Activated CD4-positive, alpha-beta T cell treated with anti-CD3 and anti-CD28 coated beads, Interleukin-10, Interleukin-2, amounts not matched to agents 100 ng/mL and 50 ng/mL, durations not matched to agents 16 hours and 8 hours (primary cell): ENCODE measurements at places on chromosomes 7 and 10.

DNA sequence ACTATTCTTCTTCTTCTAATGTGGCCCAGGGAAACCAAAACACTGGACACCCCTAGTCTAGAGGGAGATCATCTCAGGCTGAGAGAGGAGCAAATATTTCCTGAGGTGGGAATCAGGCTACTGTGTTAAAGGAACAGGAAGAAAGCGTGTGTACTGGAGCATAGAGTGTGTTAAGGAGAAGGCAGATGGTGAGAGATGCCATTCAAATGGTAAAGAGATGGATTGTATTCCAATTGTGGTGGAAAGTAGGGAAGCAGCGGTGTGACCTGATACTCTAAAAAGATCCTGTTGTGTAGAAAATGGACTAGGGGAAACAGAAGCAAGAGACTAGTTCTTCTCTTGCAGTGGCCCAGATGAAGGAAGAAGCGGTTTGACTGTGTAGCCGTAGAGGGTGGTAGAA is 31.2 kb downstream of the RAB18 start:
- no peak for DNase-seq

DNA sequence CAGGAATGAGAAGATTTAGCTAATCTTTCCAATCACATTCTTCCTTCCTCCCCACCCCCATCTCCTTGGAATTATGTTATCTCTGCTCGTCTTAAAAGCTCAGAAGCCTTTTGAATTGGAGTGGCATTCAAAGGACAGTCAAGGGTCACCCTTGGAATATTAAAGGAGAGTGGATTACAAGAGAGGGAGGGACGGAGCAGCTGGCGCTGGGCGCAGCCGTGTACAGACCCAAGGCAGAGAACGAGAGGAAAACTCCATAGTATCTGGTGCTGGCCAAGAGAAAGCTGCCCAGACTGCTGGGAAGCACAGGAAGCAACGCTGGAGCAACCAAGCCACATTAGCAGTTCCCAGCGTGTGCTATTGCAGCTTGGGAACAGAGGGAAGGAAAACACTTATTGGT is 95.7 kb downstream of the POU6F2 start:
- DNase-seq, result no peak

- no peak for DNase-seq
Observed at GRCh38 chr10:132193907-132194552, 7.3 kb downstream of the DPYSL4 start.

DNA sequence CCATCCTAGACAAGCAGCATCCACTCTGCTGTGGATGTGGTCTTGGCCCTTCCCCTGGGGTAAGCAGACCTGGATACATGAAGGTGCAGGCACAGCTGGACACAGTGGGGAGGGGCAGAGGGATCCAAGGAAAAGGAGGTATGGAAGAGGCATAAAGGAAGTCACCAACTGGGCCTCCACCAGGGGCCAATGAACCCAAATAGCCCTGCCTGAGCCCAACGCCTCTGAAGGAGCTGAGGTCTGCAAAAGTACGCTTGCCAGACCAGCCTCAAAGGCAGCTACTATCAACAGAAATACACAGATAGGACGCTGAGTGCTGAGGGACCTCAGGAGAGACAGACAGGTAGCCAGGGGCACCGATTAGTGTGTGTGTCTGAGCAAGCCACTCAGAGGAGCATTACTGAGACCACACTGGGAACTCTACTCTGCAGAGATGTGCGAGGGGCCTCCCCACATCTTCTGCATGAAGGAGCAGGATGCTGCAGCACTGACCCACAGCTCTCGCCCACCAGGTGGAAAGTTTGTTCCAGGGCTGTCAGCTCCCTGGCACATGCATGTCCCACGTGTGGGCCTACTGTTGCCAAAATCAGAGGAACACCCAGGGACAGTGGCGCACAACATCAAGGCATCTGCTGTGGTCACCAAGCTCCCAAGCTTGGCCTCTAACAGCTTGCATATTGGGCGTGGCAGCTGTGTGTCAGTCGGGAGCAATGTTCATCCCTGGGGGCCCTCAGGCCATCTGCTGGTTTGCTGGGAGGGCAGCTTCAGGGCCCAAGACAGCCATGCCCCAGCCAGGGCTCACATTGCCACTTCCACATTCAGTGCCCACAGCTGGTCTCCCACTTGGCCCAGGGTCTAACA is 40.0 kb downstream of the MKI67 start:
- no peak for DNase-seq

DNA sequence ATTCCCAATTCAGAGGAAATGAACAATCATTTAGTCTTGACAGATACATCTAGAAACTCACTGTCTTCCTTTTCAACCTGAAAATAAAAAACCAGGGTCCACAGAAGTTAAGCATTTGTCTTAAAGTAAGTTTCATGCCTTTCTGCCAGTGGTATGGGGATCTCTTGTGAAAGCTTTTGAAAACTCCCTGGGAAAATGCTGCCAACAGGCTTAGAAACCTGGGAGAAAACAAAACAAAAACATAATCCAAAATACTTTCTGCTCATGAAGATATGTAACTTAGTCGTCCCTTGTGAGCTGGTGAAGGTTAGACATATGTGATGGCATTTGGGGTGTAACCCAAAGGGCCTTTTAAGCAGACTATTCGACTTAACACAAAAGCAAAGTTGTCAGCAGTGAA is 66.4 kb upstream of the ZNF438 start:
- no peak for DNase-seq

DNA sequence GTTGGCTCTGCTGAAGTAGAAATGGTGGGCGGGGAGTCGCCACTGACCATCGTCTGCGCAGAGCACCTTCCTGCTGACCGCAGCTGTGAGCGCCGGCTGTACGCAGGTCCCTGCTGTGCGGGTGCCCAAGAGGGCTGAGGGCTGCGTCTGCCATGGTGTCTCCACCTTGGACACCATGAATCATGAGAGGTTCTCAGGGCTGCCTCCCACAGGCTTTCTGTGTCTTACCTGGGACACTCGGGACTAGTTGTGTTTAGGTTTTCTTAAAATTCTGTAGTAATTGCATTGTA is 44.9 kb upstream of the PRKAR1B start:
- DNase-seq, result no peak

GRCh38 chr10:132112611-132113010 is 46.9 kb downstream of the JAKMIP3 start:
- no peak for DNase-seq

DNA sequence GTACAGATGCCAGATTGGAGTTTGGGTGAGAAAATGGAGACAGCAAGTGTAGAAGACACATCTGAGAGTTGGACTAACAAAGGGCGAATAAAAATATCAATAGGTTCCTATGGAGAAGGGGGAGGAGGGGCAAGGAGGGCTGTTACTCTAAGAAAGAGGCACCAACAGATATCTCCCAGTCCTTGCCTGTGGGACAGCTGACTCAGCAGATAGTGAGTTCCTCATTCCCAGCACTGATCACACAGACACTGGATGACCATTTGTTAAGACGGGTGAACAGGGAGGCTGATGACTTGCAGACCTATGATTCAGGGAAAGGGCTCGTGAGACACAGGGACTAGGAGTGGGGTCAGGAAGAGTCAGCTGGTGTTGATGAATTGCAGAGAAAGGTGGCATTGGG is 5.7 kb upstream of the PRR15 start:
- DNase-seq, result no peak

GRCh38 chr7:123570390-123571182 is 13.0 kb upstream of the NDUFA5 start:
- DNase-seq, result no peak

- DNase-seq, result no peak
Observed at GRCh38 chr10:43236176-43236850, 30.6 kb downstream of the RASGEF1A start.

- no peak for DNase-seq
Observed at GRCh38 chr7:24138343-24138742, 145.6 kb upstream of the NPY start.

DNA sequence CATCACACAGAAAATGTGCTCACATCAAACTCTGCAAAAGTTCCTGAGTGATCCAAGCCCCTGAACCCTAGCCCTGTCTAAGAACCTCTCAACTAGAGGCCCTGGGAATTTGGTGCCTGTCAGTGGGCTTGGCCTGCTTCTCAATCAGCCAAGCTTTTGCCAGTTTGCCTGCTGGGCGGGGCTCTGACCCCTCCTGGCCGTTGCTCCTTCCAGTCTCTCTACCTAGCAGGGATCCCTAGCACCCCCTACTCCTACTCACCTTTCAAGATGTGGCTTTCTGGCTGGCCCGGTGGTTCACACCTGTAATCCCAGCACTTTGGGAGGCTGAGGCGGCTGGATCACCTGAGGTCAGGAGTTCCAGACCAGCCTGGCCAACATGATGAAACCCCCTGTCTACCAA is 2.1 kb downstream of the KLRG2 start:
- no peak for DNase-seq

DNA sequence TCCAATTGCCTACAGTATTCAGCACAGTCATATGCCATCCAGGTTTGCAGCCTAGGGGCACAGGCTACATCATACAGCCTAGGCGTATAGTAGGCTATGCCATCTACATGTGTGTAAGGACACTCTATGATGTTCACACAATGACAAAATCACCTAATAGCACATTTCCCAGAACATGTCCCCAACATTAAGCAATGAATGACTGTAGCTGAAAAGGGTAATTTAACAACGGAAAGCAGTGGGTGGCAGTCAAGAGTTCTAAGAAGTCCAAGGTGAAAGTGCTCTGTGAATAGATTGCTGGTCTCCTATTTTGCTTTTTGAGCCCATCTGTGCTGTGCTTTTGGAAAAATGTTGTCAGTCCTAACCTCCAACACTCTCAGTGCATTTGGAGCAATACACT is 162.6 kb downstream of the KLF6 start:
- peak; percentile 73 for DNase-seq

GRCh38 chr7:10939237-10939910 is 34.3 kb upstream of the PHF14 start:
- DNase-seq, result no peak

DNA sequence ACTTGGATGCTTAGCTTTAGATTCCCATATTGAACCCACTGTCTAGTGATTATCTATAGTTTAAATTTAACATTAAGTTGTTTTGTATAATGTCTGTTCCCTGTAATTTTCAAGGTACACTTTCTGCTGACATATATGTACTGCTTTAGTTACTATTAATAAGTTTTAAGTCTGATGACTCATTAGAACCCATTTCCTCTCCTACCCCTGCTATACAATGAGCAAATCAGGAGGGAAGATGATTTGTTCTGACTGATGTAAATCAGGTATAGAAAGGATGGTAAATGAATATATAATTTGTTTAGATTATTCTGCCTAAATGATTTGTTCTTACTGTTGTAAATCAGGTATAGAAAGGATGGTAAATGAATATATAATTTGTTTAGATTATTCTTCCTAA is 691.8 kb downstream of the NXPH1 start:
- no peak for DNase-seq

GRCh38 chr10:15684768-15685167 is 35.0 kb downstream of the ITGA8 start:
- DNase-seq, result no peak

- DNase-seq, result no peak
Observed at GRCh38 chr7:46320956-46321355, 399.9 kb upstream of the IGFBP3 start.
